CD4-positive, alpha-beta T cell treated with Interleukin-2 at 100 ng/mL for 4 hours (primary cell): ENCODE measurements at places on chromosomes 3 and 15.

DNA sequence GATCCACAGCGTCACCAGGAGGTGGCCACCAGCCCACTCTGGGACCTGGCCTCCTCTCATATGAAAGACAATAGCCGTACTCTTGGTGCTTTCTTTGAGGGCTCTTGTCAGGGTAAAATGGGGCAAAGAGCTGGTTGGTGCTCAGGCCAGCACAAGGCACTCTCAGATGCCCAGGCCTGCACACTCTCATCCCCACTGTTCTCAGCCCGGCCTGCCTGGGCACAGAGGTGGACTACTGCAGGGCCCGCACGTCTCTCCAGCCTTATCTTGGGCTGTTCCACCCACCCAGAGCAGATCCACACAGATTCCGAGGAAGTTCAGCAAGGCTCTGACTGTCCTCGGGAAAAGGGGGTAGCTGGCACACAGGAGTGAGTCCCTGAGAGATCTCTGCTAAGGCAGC, 122.8 kb upstream of the PRR20G start:
- DNase-seq, result no peak

DNA sequence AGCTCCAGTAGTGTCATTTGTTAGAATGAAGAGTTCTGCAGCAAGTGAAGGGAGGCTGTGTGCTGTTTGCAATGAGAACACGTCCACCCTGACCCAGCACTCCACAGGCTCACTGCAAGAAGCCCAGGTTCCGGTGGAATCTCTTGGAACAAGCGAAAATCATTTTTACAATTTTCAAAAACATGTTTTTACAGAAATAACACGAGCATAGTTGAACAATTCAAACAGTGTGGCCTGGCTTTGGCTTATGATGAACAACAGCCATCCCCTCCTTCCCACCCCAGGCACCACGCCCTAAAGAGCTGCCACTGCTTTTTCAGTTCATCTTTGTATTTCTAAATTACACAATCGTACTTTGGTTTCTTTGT, 59.5 kb upstream of the KY start:
- DNase-seq, result no peak

GRCh38 chr15:87645723-87646122, 610.8 kb downstream of the NTRK3 start:
- DNase-seq, result no peak

- DNase-seq, result no peak
These were observed 403.0 kb downstream of the FOXP1 start for GRCh38 chr3:71180524-71180923.

GRCh38 chr15:45157974-45158373, 28.2 kb downstream of the DUOX1 start:
- no peak for DNase-seq

DNA sequence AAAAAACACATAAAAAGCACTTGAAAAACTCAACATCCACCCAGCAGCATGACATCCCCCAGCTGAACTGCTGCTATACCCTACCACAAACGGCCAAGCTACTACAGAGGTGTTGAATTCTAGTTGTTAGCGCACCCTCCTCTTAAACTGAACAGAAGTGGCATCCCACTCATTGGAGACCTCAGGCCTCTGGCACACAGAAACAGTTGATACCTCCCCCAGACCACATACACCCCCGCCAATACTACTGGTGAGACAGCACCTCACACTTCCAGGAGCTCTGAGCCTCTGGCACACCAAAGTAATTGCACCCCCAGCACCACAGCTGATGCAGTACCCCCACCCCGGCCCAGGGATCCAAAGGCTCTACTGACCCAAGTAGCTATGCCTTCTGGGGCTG, 190.2 kb downstream of the SCAPER start:
- DNase-seq, result no peak

DNA sequence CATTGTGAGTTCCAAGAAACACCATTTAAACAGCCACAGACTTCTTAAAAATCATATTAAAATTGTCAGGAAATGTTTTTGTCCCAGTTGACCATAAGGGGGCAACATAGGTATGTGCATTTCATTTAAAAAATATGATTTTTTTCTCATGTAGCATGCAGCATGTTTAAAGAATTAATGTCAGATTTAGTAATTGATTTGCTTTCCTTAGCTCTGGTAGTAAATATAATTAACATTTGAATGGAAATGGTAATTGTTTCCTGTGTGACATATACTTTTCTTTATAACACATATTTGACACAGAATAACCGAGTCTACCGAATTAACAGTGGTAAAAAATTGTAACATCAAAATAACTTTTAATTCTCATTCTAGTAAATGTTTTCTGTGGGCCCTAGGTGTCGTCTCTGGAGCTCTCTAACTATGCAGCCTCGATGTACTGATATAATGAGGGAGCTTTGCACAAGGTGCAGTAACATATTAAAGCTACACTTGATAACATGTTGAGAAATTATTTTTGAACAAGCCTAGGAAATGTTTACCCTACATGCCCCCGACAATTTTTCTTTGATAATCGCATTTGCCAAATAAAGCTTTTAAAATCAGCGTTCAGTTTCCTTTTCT, 34.9 kb downstream of the NXPE3 start:
- DNase-seq, result peak; percentile 64

GRCh38 chr3:122305818-122306621, 19.0 kb upstream of the CSTA start:
- no peak for DNase-seq
